ENCODE measurements at places on chromosomes 1 and 21.
A peak's percentile ranks its signal among the peaks of the same experiment; 100 is the strongest.

DNA sequence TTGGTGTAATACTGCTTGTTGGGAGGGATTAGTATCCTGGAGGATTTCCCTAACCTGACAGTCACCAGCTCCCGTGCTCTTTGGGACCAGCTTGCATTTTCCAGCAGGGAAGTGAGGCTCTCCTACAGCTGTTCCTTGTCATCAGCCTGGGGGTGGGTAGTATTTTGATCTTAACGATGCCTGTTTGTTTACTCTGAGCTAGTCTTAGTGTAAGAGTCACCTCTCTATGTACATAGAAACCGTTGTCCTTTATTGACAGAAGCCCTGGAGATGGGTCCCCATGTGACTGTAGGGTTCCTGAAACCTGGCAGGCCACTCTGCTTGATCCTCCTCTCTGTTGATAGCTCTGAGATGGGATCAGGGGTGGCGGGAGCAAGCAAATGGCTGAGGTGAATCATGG is 58.0 kb downstream of the ACP6 start:
- no peak for DNase-seq

- DNase-seq: no peak
These were observed 31.0 kb downstream of the ZNF496 start for GRCh38 chr1:247300491-247301175.

DNA sequence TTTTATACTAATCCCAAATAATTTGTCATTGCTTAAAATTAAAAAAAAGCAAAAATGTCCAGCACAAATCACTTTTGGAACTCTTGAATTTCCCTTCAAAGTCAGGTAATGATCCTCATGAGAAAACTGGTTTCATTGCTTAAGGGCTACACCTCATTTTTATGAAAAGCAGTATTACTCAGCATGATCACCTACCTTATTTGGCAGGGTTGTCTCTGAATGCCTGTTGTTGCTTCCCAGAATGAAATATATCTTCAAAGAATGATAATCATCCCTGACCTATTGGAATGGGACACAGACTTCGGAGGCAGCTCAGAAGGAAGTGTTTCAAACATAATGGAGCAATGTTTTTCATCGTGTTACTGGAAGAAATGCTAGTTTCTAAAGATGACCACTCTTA is 29.7 kb downstream of the C1orf21 start:
- no peak for DNase-seq

DNA sequence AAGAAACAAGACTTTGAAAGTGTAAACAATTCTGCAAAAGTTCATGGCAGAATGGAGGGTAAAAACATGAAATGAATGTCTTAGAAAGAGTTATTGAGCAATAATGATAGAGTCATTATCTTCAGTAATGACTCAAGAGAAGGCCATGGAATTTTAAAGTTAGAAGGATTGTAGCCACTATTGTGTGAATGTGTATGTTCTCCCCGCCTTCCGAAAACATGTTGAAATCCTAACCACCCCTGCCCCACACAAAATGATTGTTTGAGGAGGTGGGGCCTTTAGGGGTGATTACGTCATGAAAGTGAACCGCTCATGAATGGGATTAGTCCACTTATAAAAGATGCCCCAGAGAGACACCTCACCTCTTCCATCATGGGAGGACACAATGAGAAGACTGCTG is 93.8 kb upstream of the CCDC190 start:
- no peak for DNase-seq

GRCh38 chr1:180925471-180926051 is 12.9 kb downstream of the KIAA1614 start:
- DNase-seq: no peak

DNA sequence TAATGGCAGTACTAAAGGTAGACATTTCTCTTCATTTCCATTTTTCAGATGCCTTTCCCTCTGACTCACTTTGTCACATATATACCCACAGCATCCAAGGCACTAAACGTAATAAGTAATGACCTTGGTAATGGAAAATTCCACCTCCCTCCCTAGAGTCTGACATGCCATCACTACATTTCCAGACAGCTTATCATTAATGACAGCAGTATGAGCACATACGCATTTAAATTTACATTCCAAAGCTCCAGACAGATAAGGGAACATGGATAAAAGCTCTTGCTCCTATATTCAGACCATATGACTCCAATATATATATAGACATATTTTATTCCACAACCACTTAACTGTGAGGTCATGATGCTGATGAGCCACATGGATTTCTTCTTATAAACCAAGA is 191.7 kb upstream of the GORAB start:
- no peak for DNase-seq

- DNase-seq: peak; percentile 57
These were observed 25.1 kb upstream of the TMEM222 start for GRCh38 chr1:27296773-27297291.

- DNase-seq: peak; percentile 81
These were observed 239.2 kb upstream of the RAB4A start for GRCh38 chr1:229031481-229032341.

DNA sequence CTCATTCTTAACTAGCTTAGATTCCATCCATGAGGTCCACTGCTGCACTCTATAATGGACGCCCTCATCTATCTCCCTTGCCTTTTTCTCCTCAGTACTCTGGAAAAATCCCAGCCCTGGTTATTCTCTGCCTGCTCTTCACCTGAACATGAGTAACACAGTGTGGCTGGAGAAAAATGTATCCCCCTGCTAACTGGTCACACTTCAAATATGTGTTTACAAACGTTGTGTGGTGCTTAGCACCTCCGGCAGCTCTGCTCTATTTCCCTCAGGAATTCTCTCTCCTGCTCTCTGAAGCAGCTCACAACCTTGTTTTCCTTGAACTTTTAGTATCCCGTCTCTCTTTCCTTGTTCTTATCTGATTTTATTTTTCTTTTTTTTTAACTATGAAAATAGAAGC is 4.1 kb downstream of the SCCPDH start:
- no peak for DNase-seq

GRCh38 chr1:16975838-16976237 is 4.6 kb downstream of the MFAP2 start:
- DNase-seq: no peak

- peak; percentile 80 for DNase-seq
These were observed 48.6 kb downstream of the KCNC4 start for GRCh38 chr1:110258734-110259133.

DNA sequence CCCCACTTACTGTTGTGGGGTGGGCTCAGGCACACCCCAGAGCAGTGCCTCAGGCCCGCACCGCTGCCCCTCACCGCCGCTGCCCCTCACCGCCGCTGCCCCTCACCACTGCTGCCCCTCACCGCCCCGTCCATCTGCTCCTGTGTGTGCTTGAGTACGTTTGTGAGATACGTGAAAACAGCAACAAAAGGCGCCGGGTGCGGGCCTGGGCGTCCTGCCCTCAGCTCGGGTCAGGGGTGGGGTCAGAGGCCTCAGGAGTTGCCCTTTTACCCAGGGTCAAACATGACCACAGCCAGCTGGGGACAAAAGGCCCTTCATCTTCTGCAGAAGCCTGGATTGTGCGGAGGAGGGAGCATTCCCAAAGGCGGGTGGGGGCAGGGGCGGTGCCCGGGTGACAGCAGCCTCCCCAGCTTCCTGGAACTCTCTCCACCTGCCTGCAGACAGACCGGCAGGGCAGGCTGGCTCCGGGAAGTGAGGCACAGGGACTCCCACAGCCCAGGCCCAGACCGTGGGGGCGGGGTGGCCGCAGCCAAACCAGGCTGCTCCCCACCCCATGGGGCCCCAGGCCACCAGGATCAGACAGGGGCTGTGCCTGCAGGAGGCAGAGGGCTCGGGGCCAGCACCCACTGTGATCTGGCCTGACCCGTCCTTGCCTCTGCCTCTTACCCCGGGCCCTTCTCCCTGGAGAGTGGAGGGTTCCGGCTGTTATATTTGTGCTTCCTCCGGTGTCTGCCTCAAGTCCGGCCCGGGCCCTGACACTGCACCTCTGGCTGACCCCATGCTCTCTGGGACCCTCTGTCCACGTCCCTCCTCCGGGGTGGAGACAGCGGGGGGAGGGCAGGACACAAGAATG is 2.3 kb upstream of the VWA1 start:
- no peak for DNase-seq

DNA sequence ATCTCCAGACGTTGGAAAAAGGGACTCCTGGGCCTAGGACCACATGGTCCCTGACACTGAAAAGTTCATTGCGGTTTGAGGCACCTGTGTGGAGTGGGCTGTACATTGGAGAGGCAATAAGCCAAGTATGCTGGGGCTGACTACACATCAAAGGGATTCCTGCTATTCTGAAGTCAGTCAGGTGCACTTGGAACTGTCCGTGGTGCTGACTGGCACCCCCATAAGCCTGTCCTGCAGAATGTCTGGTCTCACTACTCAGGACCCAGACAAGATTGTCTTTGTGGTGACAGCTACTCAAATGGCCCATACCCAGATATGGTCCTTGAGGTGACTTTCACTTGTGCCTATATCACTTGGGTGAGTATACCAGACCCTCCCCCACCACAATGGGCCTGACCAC is 150.6 kb downstream of the RWDD3 start:
- DNase-seq: no peak

- peak; percentile 40 for DNase-seq
These were observed 285.2 kb upstream of the NEGR1 start for GRCh38 chr1:72567521-72567920.

DNA sequence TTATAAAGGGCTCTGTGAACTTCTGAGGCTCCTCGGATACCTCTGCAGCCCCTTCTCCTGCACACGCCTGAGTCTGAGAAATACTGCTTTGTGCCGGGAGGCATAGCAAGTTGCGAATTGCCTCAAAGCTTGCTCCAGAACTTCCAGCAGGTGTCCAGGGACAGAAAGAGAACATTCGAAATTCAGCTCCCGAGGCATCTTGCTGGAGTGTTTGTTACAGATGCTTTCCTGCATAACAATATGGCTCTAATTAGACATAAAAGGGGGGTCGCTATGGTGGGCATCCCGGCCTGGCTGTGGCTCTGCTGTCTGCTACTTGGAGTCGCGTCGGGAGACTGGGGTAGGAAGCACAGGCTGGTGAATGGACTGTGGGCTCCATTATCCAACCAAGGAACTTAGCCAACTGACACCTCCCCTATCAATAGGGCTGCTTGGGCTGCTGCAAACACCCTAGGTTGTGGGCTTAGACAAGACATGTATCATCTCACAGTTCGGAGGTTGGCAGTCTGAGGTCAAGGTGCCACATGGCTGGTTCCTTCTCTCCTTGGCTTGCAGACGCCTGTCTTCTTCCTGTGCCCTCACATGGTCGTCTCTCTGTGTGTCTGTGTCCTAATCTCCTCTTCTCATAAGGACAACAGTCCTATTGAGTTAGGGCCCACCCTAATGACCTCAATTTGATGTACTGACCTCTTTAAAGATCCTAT is 607.0 kb downstream of the NPHP4 start:
- no peak for DNase-seq

- no peak for DNase-seq
These were observed 37.3 kb downstream of the KCND3 start for GRCh38 chr1:111952125-111952657.

GRCh38 chr1:226813671-226814591 is 56.5 kb upstream of the PSEN2 start:
- no peak for DNase-seq

GRCh38 chr1:174654560-174654959 is 206.8 kb downstream of the GPR52 start:
- no peak for DNase-seq

DNA sequence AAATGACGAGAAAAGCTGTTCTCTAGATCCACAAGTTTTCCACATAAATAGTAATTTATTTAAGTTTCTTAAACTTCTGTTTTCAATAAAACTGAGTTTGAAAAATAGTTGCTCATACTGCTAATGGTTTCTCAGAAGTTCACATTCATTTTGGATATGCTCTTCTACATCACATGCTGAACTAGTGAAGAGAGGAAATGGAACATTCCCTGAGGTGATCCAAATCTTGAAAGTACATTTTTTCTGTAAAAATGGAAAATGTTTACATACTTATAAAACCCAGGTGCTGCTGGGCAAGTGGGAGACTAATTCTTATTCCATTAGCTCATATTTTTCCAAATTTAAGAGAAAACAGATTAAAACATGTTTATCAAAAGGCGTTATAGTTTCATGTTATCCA is 111.7 kb downstream of the ADGRL4 start:
- no peak for DNase-seq
